ENCODE measurements at places on chromosomes 5 and 9.

DNA sequence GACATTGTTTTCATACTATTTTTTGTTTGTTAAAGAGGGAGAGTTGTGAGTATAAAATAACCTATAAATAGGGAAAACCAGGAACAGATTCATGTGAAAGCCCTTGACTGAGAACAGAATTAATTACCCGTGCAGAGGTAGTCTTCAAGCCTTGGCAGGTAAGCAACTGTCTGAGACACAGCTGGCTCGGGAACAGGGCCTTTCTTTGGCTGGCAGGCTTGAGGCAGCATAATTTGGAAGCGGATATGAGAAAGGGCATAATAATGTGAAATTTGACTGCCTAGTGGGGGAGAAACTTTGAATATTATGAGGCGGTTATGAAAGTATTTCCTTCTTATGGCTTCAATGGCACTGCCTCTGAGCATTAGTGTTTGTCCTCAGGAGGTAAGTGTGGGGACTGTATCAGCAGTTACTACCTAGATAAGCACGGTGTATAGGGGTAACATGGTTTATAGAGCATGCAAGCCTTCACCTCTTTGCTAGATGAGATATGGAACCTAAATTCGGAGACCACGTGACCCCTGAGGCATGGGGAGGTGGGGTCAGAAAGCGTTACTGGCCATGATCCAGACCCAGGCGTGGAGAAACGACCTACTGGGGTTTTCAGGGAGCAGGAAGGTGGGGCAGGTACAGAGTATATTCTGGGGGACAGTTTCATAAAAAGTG lies 210.2 kb upstream of the GAS1 start:
- no peak for DNase-seq

DNA sequence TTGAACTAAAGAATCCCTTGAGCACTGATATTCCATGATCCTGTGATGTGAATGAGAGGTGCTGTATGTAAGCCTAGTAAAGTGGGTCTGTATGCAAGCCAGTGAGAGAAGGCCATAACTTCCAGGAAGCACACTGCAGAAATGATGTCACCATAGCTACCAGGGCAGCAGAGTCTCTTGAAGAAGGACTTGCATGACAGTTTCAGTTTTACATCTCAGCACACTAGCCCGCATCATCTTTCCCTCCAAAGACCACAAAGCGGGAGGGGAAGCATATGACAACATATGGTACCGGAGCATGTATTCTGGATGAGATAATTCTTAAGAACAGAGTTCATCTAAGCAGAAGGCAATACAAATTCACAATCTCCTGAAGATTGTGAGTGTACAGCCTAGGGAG lies 37.6 kb upstream of the MAST4 start:
- no peak for DNase-seq

GRCh38 chr5:170296935-170297588 lies 515 bp downstream of the LCP2 start:
- DNase-seq, result no peak

DNA sequence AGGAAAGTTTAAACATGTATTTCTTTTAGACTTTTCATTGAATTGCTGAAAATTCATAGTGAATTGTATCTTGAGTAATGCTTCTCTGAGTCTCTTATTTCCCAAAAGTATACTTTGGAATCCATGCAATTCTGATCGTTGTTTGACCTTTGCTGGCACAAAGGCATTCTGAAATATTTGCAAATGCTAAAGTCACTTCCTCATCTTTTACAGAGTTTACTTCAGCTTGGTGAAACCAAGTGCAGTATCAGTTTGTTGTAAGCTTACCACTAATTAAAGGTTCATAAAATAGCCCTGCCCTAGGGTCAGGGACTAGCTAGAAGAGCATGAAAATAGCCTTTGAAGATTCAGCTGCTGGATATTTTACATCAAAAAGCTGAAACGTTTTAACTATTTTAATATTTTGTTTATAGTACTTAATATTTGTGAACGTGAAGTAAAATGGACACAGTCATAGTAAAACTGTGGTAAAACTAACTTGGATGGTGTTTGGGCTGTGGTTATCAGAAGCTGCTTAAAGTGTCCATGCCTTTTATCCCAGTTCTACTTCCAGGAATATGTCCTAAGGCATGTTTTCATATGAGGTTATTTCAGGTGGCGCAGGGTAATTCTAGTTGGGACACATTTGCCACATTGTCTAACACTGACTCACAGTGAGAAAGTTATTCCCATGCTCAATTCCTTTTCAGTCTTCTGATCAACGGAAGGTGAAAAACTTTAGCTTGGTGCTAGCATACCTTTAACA lies 45.3 kb downstream of the SLC22A5 start:
- no peak for DNase-seq

- no peak for DNase-seq
Observed at GRCh38 chr9:120538339-120538738, 41.6 kb downstream of the CDK5RAP2 start.

DNA sequence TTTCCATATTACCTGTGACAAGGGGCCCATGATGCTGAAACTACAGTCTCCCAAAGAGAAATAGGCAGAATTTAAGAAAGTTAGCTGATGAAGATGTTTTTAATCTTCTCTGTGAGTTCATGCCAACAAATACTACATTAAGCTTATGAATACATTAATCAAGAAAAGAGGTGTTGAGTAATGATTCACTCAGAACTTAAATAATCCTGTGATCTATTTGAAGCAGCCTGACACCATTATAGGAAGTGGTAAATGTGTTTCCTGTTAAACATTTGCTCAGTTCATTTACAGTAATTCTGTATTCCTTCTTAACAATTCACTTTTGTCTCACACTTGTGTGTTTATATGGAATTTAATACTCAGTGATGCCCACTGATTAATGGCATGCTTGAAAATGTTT lies 75.0 kb upstream of the IZUMO3 start:
- no peak for DNase-seq

GRCh38 chr5:3032513-3032912 lies 281.0 kb upstream of the IRX2 start:
- DNase-seq, result no peak

DNA sequence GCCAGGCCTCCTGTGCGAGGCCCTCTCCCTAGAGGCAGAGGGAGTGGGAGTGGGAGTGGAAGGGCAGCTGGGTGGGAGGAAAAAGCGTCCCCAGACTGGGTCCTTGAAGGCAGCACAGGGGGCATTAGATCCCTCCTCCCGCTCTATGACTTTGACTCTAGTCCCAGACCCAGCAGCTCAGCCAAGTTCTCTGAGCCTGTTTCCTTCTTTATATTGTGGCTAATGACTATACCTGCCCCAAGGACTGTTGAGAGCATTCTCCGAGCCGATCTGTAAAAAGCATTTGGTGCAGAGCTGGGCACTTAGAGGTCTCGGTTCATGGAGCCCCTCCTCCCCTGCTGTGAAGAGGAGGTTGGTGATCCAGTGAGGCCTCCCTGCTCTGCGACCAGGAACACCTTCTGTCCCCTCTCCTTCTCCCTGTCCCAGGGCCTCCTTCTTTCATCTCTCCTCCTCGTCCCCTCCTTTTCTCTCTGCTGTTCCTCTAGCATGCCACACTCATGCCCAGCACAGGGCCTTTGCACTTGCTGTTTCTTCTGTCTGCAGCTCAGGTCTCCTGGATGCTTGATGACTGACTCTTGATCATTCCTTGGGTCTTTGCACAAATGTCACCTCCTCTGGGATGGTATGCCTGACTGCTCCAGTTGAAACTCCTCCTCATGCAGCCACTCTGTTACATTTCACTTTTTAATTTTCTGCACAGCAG lies 23.4 kb upstream of the PSD2 start:
- DNase-seq, result no peak

DNA sequence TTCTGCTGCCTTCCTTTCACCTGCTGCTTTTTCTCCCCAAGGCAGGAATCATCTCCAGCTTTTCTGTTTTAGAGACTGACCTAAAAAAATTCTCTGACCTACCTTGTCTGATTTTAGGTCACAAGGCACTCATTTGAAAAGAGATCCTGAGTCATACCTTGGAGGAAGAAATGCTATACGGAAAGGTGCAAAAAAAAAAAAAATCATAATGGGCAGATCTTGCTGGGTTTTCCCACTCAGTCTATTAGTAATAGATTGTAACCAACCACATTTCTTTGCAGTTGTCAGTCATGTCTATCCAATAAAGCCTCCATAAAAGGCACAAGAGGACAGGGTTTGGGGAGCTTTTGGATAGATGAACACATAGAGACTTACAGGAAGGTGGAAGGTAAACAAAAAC lies 70.0 kb downstream of the MTREX start:
- DNase-seq, result no peak

- DNase-seq, result no peak
Observed at GRCh38 chr5:139639619-139640380, 8.3 kb upstream of the CXXC5 start.

- no peak for DNase-seq
Observed at GRCh38 chr9:136448655-136449054, 9.0 kb upstream of the INPP5E start.

GRCh38 chr5:139637438-139638089 lies 10.6 kb upstream of the CXXC5 start:
- peak; percentile 93 for DNase-seq

GRCh38 chr5:42490831-42491230 lies 67.6 kb downstream of the GHR start:
- no peak for DNase-seq

DNA sequence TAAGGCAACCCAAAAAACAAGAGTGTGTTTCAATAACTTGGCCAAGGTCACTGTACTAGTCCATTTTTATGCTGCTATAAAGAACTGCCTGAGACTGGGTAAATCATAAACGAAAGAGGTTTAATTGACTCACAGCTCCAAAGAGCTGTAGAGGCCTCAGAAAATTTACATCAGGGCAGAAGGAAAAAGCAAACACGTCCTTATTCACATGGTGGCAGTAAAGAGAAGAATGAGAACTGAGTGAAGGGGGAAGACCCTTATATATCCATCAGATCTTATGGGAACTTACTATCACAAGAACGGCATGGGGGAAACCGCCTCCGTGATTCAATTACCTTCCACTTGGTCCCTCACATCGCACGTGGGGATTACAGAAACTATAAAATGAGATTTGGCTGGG lies 64.3 kb upstream of the CAMK4 start:
- DNase-seq, result no peak

Data from tibial artery (tissue), 4 donors.